ENCODE measurements at places on chromosomes 7 and 10.

DNA sequence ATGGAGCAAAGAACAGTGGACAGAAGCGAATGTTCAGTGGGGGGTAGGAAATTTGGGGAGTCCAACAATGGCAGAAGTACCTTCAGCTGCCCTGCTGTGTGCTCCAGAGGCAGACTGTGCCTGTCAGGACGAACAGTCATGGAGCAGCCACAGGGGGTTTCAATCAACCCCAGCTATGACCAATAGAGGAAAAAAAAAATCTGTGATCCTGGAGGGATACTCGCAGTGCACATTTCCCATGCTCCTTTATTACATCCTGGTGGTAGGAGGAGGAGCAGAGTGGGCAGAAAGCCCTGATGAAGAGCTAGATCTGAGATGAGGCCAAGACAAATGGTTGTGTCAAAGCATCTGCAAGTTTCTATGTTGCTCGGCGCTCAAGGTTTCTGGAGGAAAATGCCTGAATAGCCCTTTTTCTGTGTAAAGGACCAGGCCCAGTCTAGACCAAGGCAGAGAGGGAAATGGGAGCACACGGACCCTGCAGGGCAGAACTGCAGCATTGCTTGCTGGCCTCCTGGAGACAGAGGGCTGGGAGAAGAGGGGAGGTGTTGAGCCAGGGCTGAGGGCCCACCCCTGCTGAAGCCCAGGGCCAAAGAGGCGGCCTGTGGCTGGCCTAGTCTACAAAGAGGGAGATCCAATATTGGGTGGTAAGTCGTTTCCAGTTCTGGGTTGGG, 201.5 kb downstream of the GRID1 start:
- DNase-seq: no peak

DNA sequence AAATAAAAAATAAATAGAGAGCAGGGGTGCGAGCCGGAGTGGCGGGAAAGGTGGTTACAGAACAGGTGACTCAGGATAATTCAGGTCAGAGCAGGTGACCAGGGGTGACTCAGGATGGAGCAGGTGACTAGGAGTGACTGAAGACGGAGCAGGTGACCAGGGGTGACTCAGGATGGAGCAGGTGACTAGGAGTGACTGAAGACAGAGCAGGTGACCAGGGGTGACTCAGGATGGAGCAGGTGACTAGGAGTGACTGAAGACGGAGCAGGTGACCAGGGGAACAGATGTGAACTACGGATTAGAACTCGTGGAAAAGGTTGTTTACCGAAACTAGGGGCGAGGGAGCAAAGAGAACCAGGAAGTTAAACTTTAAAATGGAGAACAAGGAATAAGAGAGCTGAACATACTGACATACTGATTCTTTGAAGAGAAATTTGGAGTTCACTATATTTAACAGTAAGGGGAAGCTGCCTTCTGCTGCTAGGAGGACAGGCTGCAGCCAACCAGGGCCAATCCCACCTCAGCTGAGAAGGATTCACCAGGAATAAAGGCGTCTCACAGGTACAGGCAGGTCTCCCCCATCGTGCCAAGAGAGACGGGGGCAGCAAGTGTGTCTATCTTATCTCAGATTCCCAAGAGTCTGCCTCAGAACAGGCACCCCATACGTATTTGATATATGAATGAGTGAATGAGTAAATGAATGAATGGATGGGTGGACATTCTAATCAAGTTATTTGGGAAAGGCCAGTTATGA, 101.3 kb downstream of the CPXM2 start:
- DNase-seq: no peak

DNA sequence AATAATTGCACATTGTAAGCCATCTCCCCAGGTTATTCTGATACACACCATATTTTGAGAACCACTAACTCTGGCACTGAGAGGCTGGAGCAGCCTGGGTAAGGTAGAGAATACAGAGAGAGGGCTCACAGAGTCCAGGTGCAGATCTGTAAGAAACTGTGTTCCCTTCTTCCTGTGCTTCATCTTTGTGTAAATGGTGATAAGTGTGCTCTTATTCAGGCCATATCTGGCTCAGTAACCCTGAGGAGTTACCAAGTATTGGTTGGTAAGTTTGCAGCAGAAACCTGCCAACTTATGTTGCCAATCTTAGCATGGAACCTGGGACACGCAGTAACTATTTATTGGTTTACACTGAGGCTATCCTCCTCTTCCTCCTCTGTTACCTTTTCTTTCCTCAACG, 16.2 kb upstream of the ICA1 start:
- no peak for DNase-seq

DNA sequence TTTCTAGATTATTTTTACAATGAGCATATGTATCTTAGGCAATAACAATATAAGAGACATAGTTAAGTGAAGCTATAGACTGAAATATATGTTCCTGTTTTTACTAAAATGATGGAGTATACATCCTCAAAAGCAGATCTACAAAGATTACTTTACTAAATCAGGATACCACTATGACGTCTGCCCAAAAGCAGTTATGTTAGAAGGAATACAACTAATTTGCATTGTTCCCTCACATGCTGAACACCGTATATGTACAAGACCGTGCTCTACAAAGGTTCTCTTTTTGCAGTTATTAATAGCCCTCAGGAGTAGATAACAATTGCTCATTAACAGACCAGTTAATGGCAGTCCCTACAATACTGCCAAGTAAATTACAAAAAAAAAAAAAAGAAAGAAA, 137.5 kb downstream of the CD36 start:
- no peak for DNase-seq

DNA sequence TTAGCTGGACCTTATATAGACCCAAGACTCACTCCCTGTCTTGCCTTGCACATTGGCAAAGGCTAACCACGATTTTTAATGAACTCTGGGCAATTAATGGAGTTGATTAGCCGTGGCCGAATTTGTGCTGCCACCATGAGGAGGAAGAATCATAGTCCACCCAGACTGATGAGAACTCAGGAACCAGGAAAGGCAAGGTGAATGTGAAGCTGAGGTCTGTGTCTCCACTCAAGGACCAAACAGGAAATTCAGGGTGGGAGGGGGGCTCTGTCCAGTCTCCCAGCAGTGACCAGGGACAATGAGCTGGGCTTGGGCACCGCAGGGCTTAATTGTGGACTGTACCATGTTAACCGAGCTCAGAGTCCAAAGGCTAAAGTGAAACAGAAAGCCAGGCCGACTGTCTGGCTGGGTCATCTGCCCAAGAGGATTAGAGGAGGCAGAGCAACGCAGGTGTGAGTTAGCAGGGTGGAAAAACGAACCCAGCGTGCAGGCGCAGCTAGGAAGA, 127.0 kb upstream of the JCAD start:
- no peak for DNase-seq

DNA sequence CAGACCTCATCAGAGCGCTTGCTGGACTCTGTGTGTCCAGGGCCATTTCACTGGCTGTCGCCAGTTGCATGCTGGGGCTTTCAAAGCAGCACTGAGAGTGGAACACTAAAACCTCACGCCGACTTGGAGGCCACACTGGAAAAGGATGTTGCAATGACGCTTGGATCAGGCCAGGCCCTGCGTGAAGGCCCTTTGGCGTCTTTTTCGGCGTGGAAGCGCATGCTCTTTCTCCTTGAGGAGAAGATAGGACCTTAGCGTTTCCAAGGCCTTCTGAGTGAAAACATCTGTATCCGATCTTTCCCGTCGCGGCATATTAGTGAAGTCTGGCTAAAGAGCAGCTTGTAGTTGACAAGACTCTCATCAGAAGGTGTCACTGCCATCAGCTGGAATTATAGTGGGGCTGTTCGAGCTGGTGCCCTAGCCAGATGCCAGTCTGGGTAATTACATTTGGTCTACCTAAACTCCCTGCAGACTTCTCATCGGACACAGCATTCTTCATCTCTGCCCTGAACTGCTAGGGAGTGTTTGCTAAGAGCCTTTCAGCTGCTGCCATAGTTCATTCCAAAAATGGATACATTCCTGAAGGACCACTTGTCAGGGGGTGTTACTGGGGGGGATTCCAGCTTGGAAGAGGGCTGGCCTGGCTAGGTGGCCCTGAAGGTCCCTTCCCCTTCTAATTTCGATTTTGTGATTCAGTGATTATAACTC, 167.7 kb upstream of the TCF7L2 start:
- DNase-seq: no peak

GRCh38 chr10:16545116-16545736, 23.5 kb upstream of the C1QL3 start:
- peak; percentile 30 for DNase-seq

GRCh38 chr10:132375795-132376297, 21.2 kb upstream of the PWWP2B start:
- DNase-seq: no peak

DNA sequence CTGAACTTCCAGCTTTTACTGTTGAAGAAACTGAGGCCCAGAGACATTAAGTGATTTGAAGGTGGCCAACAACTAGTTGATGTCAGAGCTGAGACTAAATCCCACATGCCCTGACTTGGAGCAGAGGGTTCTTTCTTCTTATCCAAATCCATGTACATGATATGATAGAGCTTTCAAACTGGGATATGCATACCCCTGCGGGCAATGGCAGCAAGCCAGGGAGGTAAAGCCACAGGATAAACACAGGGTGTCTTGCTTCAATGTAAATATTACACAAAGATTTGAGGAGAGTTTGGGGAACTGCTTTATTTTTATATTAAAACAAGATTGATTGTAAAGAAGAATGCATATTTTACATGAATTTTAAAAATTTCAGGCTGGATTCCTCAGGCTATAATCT, 2.3 kb upstream of the LRRC72 start:
- DNase-seq: no peak

- DNase-seq: no peak
Observed at GRCh38 chr10:93629647-93630305, 17.4 kb downstream of the PDE6C start.

- no peak for DNase-seq
Observed at GRCh38 chr10:1650542-1651269, 86.6 kb downstream of the ADARB2 start.

DNA sequence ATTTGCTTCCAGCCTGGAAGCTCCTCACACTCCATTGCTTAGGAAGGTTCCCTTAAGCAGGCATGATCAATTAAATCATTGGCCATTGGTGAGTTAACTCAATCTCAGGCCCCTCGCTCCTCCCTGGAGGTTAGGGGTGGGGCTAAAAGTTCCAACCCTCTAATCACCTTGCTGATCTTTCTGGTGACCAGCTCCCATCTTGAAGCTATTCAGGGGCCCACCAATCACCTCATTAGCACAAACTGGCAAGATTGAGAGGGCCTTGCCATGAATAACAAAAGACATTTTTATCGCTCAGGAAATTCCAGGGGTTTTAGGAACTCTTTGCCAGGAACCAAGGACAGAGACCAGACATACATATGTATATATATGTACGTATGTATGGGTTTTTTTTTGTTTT, 58.4 kb downstream of the AGK start:
- DNase-seq: no peak

DNA sequence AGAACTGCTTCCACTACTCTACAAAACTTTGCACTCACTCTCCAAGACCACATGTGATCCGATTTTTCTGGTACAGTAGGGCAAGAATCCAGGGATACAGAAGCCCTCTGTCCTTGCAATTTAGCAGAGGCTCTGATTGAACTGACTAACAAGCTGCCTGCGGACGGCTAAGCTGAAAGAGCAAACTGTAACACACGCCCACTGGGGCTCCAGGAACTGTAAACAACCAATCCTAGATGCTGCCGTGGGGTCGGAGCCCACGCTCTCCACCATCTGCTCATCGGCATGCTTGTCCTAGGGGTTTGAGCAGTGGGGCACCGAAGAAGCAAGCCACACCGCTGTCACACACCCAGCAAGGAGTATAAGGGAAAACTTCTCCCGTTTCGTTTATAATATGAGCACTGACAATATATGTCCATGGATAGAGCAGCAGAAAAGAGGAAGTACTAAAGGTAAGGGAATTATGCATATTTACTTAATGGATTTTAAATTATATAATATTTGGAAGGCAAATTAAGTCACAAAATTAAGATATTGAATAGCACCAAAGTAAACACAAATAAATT, 634.4 kb upstream of the POT1 start:
- no peak for DNase-seq

DNA sequence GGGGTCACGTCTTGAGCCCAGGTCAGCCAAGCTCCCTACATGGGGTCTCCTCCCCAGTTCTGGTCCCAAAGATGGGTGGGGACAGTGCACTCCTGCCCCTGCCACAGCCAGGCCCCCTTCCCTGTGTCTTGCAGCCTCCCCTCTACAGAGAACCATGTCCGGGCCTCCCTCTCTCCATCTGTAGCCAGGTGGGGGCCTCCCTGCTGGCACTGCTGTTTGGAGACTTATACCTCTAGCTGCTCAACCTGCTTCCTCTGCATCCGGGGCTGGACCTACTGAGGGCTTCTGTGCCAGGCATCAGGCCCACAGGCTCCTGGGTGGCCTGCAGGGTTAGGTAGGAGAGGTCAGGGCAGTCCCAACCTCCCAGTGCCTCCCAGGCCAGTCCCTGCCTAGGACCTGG, 7.9 kb downstream of the SH2B2 start:
- no peak for DNase-seq

GRCh38 chr7:48515171-48515570, 343.9 kb downstream of the ABCA13 start:
- no peak for DNase-seq

- DNase-seq: no peak
Observed at GRCh38 chr7:155210356-155210755, 87.3 kb upstream of the INSIG1 start.

- DNase-seq: no peak
Observed at GRCh38 chr10:105986912-105987635, 1177.4 kb downstream of the SORCS1 start.

GRCh38 chr10:4093438-4093837, 308.4 kb upstream of the KLF6 start:
- no peak for DNase-seq

DNA sequence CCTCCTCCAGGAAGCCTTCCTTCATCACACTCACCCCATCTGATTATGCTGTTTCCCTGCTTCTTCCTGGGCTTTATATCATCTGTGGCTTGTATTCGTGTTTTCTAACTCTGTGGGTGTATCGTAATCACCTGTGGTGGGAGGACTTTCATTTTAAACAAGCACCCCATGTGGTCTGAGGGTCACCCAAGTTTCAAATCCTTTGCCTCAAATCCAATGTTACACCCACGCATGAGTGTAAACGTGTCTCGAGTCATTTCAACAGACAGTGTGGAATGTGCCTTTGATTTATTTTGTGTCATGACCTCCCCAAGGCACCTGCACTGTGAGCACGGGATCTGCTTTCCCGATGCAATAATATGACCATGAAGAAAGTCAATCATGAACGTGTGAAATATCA, 17.5 kb upstream of the LYZL2 start:
- no peak for DNase-seq

DNA sequence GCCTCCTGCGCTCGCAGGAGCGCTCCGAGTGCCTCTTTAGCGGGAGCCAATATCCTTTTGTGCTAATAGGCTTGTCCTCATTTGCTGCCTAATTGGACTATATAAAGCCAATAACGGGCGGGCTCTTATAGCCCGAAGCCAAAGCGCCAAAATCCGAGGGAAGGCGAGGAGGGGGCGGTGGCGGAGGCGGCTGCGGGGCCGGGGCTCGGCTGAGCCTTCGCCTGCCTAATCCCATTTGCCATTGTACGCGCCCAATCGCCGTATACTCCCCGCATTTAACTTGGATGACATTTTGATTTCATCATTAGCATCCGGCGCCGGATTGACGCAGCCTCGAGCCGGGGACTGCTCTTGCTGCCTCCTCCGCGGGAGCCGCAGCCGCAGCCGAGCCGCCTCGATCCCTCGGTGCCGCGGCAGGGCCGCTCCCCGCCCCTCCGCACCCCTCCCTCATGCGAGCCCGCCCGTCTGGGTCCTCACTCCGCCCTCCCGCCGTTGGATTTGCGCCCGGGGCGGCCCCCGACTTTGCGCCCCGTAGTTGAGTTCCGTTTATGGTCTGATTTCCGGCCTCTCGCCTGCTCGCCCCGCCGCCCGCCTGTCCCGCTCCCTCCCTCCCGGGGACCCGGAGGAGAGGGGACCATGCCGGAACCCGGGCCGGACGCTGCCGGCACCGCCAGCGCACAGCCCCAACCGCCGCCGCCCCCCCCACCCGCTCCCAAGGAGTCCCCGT, at the start of gene HMX3:
Gene HMX3 (plus strand): TSS at position 556 of the 727 bp plus-strand sequence. CDS start 81 bp downstream, at position 637.
- peak; percentile 63 for DNase-seq
